ENCODE measurements at places on chromosomes 6 and 20.

- no peak for DNase-seq
Observed at GRCh38 chr20:50799890-50800550, 5.2 kb downstream of the BCAS4 start.

- no peak for DNase-seq
Observed at GRCh38 chr6:53869964-53870363, 75.2 kb downstream of the LRRC1 start.

DNA sequence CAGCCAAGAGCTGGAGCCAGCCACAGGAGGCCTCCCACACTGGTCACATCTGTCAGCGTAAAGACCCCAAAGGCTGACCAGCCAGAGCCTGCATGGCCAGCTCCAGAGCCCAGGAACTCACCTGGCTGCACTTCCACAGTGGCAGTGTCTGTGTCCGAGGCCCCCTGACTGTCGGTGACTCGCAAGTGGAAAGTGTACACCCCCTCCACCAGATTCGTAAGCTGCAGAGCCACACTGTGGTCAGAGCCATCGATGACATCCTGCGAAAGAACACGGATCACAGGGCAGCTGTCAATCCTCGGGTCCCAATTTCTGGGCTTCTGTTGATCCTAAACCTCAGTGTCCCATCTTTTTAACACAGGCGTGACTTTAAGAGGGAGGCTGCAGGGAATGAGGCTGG lies 69.3 kb downstream of the ALDH5A1 start:
- DNase-seq, result no peak

DNA sequence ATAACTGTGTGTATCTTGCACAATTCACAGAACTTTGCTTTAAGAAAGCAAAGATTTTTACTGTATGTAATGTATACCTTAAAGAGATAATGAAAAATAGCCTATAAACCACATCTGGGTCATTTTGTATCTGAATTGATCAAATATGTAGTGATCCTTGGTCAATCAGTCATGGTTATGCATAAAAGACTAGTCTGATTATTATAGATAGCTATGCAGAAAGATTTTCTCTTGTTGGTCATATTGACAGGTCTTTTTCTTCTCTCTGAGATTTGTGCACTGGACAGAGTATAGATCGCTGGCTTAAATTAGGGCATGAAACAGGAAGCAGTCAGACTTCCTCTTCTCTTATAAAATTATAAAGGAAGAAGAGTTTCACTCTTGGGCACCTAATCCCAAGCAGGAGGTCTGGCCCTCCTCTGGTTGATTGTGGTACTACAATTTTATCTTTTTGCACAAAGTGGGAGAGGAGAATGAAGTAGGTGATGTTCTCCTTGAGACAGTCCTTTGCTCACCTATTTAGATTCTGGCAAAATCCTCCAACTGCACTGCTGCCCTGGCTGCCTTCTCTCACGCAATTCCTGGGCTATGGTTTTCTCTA lies 380.9 kb upstream of the RGS17 start:
- no peak for DNase-seq

- no peak for DNase-seq
Observed at GRCh38 chr6:4664117-4664626, 112.0 kb upstream of the CDYL start.

DNA sequence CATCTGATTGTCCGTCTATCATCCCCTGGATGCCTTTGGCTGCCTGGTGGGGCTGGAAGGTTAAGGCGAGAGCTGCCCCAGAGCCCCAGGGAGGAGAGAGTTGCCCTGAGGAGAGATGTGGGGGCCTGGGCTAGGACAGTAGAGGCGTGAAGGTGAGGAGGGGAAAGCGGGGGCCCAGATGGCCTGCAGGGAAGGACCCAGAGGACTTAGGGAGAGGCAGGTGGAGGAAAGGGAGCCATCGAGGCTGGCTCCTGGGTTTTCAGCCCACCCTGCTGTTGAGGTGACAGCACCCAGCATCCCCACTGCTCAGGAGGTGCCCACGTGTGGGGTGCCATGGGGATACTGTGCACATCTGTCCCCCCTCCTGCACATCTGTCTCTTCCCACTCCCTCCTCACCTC lies 273.7 kb downstream of the TAF4 start:
- no peak for DNase-seq

- DNase-seq, result no peak
Observed at GRCh38 chr20:61786230-61786629, 279.5 kb downstream of the TAF4 start.

DNA sequence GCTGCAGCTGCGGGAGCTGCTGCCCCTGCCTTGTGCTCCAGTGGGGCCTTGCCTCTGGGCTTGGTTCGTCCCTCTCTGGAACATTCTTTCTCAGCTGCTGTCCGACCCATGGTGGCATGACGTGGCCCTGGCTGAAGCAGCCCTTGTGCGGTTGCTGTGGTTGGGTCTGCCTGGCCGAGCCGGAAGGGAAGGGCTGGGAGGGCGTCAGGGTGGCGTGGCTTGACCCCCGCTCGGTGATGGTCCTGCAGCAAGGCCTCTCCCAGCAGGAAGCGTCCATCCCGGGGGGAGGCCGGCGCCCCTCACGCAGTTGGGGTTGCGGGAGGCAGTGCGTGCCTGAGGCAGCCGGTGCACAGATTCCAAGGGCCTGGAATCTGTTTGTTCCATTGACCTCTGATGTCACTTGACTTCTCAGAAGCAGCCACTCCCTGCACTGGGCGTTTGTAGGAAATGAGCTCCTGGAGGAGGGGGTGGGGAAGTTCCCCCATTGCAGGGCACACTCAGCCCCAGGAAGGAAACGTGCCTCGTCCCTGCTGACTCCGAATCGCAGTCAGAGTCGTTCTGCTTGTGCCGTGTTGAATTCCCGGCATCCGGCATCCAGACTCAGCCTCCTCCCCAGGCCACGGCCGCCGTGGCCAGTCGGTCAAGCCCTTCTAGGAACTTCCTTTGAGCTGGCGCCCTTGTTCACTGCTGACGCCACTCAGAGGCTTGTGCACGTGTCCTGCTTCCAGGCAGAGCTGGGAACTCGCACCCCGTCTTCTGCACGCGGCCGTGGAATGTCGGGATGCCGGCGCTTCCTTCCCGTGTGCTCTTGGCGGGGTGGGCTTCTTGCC lies 9.7 kb upstream of the TNFRSF6B start:
- no peak for DNase-seq

GRCh38 chr6:115131709-115132490 lies 789.1 kb upstream of the HS3ST5 start:
- no peak for DNase-seq

DNA sequence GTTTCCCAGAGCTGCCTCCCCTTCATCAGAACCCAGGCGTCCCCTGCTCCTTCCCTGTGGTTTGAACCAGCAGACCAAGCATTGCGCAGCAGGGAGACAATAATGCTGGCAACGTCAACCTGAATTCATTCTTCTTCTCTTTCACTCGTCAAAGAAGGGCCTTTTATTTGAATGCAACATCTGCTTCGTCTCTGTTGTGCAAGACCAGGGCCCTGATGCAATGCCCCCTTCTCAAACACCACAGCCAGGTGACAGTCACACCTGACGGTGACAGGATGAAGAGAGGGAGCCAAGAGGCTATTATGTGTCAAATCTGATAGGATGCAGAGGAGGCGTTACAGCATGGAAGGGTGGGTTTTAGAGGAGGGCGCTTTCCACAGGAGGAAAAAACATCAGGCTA lies 8.0 kb downstream of the INSM1 start:
- no peak for DNase-seq

DNA sequence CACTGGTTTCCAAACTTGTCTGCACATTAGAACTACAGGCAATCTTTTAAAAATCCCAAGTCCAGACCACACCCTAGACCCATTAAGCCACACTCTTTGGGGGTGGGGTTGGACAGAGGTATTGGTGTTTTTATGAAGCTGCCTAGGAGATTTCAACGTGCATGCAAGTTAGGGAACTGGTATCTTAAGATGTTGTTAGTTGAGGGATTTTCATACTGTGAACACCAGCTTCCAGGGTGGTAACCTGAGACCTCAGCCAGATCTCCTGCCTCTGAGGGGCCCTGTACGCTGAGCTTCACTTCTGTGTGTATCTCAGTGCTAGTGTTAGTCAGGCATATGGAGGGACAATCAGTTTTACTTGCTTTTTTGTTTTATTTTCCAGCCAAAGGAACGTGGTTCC lies 138.0 kb downstream of the UTRN start:
- DNase-seq, result no peak

DNA sequence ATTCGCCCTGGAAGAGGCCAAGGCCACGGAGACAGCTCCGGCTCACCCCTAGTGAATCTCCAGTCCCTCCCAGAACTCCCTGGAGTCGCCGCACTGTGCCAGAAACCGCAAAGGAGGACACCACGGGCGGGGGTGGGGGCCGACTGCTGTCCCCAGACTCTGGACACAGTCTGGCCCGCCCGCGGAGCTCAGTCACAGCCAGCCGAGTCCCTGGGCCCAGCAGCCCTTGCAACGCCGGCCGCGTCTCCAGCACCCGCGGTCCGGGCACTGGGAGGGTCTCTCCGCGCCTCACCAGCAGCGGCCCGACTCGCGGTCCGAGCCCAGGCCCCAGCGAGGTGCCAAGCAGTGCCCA lies 518 bp downstream of the PEX6 start:
- DNase-seq, result no peak

DNA sequence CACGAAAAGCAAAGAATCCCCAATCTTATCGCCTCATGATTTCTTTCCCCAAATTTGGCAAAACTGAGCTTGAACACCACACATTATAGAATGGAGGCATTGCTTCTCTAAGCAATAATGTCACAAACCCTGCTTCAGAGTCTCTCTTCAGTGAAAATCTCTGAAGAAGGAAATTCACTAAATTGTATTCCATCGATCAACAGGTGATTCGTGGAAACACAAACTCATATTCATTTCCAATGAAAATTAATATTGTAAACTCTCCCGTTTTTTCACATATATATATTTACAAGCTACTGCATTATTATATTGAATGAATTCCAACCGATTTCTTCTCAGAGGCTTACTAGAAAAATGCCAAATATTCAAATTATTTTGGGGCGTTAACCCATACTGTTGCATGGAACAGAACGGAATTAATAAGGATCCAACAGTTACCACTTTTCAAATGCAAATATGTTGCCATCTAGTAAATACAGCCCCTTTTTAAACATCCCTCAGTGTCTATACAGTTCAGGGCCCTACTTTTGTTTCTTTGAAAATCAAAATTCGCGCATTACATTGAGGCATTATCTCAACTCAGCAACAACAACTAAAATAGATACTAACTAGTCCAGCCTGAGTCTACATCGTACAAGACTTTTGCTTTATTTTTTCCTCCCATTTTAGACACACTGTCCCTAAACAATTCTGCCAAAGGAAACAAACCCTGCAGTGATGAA lies 1.3 kb downstream of the KIF13A start:
- DNase-seq, result no peak

DNA sequence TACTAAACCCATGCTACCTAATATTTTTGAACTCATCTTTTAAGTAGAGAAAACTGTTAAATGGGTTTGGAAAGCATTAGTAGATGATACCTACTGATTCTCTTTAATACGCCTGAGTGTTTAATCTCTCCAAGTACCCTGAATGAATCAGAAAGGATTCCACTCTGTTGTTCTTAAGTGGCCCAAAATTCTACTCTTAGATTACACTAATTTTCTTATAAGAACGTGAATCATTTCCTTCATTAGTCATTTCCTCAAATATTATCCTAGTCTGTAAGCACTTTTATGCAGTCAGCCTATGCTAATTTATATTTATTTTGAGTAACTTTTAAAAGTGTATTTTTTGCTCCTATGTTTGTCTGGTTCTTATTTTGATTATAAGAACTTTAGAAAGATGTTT lies 380.0 kb downstream of the BTBD9 start:
- no peak for DNase-seq

GRCh38 chr6:144353871-144354314 lies 68.8 kb downstream of the UTRN start:
- DNase-seq, result no peak

GRCh38 chr6:35392773-35393672 lies 50.7 kb downstream of the PPARD start:
- no peak for DNase-seq

DNA sequence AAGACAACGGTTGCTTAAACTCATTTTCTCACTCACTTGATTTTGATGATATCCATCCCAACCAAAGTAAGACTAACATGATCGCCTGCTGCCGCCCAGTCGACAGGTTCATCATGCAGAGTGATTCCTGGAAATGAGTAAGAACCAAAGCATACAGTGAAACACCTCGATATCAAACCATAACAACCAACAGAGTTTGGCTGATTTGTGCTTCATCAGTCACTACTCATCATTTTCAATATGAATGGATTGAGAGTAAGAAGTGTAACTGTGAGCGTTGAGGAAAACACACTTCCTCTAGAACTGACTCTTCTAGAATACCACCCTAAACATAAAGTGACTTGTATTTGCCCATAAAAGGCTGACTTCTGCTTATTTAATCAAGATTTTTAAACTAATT lies 29.2 kb upstream of the ALDH8A1 start:
- no peak for DNase-seq

GRCh38 chr6:169398342-169399105 lies 144.9 kb upstream of the THBS2 start:
- DNase-seq, result no peak

GRCh38 chr6:71239694-71240093 lies 48.9 kb upstream of the OGFRL1 start:
- DNase-seq, result no peak

- DNase-seq, result no peak
Observed at GRCh38 chr20:38321959-38322598, 18.1 kb downstream of the BPI start.

GRCh38 chr6:167337675-167338449 lies 13.0 kb downstream of the TTLL2 start:
- no peak for DNase-seq

GRCh38 chr6:67790569-67790968 lies 844.5 kb upstream of the ADGRB3 start:
- no peak for DNase-seq

DNA sequence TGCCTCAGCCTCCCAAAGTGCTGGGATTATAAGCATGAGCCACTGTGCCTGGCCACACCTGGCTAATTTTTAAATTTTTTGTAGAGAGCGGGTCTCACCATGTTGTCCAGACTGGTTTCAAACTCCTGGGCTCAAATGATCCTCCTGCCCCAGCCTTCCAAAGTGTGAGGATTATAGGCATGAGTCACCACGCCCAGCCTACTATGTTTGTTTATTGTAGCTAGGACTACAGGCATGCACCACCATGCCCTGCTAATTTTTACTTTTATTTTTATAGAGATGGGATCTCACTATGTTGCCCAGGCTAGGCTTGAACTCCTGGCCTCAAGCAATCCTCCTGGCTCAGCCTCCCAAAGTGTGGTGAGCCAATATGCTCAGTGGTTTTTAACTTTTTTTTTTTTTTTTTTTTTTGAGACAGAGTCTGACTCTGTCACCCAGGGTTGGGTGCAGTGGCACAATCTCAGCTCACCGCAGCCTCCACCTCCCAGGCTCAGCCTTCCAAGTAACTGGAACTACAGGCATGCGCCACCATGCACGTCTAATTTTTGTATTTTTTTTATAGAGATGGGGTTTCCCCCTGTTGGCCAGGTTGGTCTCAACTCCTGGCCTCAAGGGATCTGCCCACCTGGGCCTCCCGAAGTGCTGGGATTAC lies 12.0 kb upstream of the DDX43 start:
- DNase-seq, result no peak

GRCh38 chr6:106560996-106561685 lies 68.2 kb downstream of the RTN4IP1 start:
- no peak for DNase-seq

- no peak for DNase-seq
Observed at GRCh38 chr20:48749437-48749836, 78.4 kb downstream of the PREX1 start.

Data from stimulated activated naive B cell treated with anti-CD40 and anti-IgM and Interleukin-4, amounts not matched to agents 10 μg/mL and 1 μg/mL and 100 μg/mL, for 72 hours (primary cell).